ENCODE measurements at places on chromosomes 2 and 18.

GRCh38 chr2:144914622-144915318 is 394.9 kb upstream of the ZEB2 start:
- no peak for DNase-seq

GRCh38 chr2:32947484-32948143 is 861 bp downstream of the LTBP1 start:
- peak; percentile 83 for DNase-seq

DNA sequence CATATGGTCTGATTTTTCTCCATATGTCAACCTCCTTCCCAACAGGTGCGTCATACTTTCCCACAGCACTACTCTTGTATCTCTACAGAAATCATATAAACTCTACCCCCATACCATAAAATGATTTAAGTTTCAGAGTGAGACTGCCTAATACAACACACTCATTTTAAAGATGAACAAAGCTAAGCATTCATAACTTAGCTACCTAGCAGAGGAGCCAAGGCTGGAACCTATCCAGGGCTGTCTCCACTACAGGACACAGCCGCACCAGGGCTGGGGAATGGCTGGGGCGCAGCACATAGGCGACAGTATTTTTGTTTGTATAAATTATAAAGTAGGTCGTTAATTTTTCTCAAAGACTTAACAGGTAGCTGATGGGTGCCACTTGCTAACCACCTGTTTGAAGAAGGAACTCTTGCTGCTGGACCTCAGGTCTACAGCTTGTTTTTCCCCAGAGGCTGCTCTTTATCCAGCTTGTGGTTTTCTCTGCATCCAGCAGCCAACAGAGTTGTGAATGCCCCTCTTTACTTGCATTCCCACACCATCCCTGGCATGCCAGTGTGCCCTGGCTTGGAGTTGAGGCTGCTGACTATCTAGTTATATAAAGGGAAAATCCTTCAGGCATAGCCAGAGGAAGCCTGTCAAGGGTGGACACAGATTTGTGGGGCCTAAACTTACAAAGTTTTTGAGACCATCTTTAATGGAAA is 62.0 kb downstream of the HNRNPLL start:
- DNase-seq: no peak

- no peak for DNase-seq
Measured at GRCh38 chr18:41320100-41320499, 634.9 kb upstream of the PIK3C3 start.

DNA sequence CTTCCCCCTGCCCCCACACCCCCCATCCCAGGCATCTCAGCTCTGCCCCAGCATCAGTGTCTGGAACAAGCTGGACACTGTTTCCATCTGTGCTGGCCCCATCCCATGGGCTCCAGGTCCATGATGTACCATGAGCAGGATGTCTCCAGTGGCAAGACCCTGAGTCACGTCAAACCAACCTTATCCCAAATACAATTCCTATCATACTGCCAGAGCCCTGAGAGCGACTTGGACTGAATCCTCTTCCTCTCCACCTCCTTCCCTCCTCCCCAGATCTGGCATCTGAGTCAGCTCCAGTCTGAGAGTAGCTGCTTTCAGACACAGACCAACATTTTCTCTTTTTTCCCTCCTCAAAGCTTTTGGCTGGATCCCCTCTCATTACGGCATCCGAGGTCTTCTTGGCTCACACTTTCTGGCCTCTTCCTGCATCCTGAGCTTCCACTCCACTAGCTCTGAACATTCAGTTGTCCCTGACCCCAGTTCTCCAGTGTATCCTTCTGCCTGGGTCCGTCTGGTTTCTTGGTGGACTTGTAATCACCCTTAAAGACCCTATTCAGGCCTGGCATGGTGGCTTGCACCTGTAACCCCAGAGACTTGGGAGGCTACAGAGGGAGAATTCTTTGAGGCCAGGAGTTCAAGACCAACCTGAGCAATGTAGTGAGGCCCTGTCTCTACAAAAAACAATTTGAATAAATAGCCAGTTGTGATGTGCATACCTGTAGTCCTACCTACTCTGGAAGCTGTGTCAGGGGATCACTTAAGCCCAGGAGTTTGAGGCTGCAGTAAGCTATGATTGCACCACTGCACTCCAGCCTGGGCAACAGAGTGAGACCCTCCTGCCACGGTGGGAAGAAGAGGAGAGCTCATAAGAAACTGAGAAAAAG is 68.3 kb downstream of the ACKR3 start:
- DNase-seq: peak; percentile 10

- no peak for DNase-seq
Measured at GRCh38 chr2:11377928-11378545, 33.6 kb upstream of the ROCK2 start.

DNA sequence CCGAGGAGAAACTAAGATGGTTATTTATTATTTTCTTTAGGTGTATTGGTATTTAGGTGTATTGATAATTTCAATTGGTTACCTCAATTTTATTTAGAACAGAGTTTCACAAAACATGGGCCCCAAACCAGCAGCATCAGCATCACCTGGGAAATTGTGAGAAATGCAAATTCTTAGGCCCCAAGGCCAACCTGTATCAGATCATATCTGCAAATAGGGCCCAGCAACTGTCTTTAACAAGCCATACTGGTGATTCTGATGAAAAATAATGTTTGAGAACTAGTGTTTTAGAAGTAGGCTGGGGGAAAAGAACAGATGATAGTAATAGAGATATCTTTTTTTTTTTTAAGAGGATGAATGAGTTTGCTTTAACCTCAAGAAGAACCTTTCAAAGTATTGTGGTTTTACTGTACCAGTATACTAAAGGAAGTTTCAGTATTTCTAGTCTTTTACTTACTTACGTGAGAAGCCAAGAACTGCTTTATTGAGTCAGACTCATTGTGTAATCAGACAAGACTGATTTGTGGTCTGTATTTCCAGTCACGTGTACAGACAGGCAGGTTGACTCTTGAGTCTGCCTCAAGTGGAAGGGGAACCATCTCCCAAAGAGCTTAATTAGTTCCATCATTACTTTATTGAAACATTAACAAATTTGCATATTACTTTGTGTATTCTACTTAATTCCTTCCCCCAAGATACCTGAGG is 60.4 kb upstream of the GAREM1 start:
- no peak for DNase-seq
